HuH-7 (cell line): ENCODE measurements at places on chromosomes 3 and 15.

DNA sequence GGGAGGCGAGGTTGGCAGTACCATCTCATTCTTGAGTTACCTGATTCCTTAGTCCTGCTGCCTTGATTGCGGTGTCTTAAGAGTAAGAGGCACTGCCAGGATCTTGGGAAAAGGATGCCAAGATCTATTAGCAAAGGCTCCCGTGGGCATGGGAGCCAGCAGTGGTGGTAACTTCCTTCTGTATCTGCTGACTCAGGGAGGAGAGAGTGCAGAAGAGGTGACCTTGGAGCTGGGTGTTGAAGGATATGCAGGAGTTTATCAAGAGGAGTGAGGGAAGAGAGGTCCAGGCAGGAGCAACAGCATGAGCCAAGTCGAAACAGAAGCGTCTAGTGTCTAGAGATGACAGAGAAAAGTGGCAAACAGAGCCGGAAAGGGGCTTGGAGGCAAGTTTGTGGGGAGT is 4.5 kb downstream of the MESP2 start:
- no peak for DNase-seq

- DNase-seq = peak; percentile 69
These were observed 318.6 kb downstream of the FGF12 start for GRCh38 chr3:192408647-192409200.

DNA sequence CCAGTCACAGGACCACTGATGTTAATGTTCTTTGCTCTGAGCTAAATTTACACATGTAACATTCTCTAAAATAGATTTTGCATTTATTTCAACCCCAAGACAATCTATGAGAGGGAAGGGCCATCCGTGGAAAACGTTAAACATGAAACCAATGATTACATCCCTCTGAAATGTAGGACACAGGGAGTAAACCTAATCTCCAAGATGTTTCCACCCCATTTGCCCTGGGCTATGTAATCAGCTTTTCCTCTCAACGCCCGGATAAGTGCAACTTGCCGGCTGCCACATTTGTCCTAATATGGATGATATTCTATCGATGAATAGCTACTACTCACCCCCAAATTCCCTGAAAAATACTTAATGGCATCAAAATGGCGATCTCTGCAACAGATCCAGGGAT is 6.4 kb upstream of the FMN1 start:
- no peak for DNase-seq

- peak; percentile 50 for DNase-seq
These were observed 421 bp downstream of the BMF start for GRCh38 chr15:40108061-40108854.

GRCh38 chr3:54299169-54299935 is 177.0 kb downstream of the CACNA2D3 start:
- DNase-seq = no peak

DNA sequence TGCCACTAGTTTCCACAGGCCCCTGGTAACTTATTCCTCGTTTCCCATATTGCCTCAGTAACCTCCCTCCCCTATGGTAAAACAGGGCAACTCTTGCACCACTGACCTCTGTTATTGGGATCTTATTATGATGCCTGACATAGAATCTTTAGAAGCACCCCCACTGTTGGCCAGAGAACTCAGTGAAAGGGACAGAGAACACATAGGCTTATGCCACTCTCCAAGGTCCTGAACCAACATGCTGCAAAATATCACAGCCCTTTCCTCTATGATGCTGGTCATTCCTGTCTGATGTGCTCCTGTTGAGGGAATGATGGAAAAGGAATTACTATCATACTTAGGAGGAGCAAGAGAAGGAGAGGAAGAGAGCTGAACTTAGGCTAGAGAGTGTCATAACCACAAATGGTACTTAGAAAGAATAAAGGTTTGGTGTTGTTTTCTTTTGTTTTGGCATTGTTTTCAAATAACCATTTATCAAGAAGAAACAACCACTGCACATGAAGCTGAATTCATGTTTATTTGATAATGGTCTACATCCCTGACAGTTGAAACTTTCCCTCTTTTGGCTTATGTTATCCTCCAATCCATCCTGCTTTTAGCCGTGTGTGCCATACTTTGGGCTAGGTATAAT is 330.2 kb downstream of the EPHB1 start:
- peak; percentile 24 for DNase-seq

DNA sequence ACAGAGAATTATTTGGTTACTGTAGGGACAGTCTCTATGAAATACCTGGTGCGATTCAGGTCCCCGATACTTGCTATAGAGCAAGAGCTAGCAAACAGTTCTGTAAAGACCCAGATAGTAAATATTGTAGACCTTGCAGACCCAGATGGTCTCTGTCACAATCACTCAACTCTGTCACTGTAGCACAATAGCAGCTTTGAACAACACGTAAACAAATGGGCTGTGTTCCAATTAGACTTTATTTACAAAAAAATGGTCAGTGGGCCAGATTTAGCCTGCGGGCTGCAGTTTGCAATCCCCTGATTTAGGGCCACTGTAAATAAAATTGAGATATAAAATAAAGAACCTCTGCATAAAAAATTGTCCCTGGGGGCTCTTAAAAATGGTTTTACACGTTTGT is 127.7 kb downstream of the SV2B start:
- no peak for DNase-seq
